ENCODE measurements at places on chromosomes 5 and 9. TPM values are rescaled to one million over a fixed set of nuclear protein-coding genes. Genes with fewer than 3 reads are reported as not detected.

INIP gene
- 16.0 TPM for total RNA-seq

F2RL2 gene
- total RNA-seq, result not detected

NREP gene
- 12.3 TPM for total RNA-seq

CD74 gene
- total RNA-seq, result 31.7 TPM

DIRAS2 gene
- not detected for total RNA-seq

RXRA gene
- total RNA-seq, result 13.1 TPM

ENHO gene
- 0.67 TPM for total RNA-seq

ADAMTS12 gene
- 0.93 TPM for total RNA-seq

ABO gene
- total RNA-seq, result not detected

TTC23L gene
- 2.2 TPM for total RNA-seq

NNT gene
- 88.0 TPM for total RNA-seq
